ENCODE measurements at places on chromosomes 2 and 18.

GRCh38 chr2:145739681-145740080 lies 1219.8 kb upstream of the ZEB2 start:
- DNase-seq = no peak

GRCh38 chr18:8901019-8901418 lies 195.7 kb downstream of the MTCL1 start:
- DNase-seq = no peak

- no peak for DNase-seq
Observed at GRCh38 chr2:160490733-160491685, 2.6 kb downstream of the RBMS1 start.

- DNase-seq = peak; percentile 49
Observed at GRCh38 chr2:225598426-225598825, 198.9 kb downstream of the NYAP2 start.

DNA sequence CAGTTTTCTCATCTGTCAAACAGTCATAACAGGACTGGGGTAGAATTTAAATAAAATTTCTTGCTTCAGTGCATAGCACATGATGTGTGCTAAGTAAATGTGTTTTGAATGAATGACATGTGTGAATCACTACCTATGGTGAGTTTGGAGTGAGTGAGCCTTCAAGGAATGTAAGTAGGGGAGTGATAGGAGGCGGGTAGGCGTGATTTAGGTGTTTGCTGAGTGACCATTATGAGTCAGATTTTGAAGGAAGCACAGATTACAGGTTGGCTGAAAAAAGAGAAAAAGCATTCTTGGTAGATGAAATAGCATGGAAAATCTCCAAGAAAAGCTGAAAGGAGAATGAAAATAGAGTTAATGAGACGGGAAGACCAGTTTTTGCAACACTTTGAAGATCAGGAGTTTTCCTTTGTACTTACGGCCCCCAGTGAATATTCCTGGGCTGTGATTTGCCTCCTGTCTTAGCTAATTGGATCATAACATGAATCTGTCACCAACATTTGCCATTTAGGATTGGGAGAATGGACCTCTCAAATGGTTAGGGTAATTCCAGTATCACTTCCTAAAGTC lies 136.9 kb upstream of the GATA6 start:
- peak; percentile 99 for DNase-seq

- no peak for DNase-seq
Observed at GRCh38 chr2:21515903-21516302, 392.1 kb downstream of the TDRD15 start.

- peak; percentile 68 for DNase-seq
Observed at GRCh38 chr18:80157708-80158343, 48.8 kb downstream of the ADNP2 start.

GRCh38 chr2:101107241-101107640 lies 43.9 kb downstream of the TBC1D8 start:
- peak; percentile 65 for DNase-seq

GRCh38 chr2:59947917-59948541 lies 605.4 kb downstream of the BCL11A start:
- DNase-seq = no peak

DNA sequence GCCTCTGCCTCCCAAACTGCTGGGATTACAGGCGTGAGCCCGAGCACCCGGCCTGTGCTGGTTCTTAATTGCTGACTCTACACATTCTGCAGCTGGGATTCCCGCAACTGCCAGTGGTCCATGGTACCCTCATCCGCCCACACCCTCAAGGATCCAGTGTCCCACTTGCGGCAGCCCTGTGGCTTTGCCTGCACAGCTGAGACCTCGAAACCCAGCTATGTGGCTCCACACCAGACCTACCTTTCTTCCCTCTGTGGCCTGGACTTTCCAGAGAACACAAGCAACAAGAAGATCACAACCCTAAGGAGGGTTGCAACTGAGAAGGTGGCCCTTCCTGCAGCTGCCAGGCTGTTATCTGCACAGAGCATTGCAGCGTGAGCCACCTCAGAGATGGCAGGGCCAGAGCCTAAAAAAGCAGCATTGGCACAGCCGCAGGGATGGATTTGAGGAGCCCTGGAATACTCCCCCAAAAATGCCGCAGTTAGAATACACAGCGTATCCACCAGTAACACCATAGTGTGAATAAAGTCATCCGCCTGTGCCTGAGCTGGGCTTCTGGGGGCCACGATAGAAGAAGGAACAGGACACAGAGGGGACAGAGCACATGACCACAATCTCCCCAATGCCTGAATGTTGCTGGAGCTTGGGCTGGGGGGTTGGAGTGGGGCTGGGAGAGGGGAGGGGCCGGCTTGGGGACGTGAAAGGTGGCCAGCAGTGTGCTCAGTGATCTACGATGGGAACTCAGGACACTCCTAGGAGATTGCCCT lies 1.9 kb downstream of the GPR55 start:
- DNase-seq = no peak

GRCh38 chr18:3097082-3097481 lies 84.1 kb upstream of the LPIN2 start:
- DNase-seq = no peak

DNA sequence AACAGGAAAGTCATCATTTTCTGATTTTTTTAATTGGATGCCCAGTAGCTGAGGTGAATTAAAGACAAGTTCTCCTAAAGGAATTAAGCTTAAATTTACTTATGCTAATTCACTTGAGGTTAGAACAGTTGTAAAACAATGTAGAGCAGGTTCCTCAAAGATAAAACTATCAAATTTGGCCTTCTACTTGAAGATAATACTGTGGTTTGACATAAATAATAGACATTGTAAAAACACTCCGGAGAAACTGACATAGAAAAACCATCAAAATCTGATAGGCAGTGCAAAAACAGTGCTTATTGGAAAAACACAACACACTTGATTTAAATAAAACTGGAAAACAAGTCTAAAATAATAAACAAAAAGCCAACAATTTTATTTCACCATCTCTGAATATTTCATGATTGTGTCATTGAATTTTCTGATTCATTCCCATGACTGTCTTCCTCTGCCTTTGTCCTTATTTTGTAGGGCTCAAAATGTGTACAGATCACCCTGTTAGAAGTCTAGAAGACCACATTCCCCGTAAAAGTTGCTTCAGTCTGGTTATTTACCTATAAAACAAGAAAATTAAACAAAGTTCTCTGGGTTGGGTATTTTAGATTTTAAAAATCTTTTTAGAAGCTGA lies 28.3 kb upstream of the SLC40A1 start:
- peak; percentile 76 for DNase-seq

GRCh38 chr18:44411976-44412375 lies 268.7 kb upstream of the SETBP1 start:
- DNase-seq = no peak

- no peak for DNase-seq
Observed at GRCh38 chr2:41966920-41967319, 80.9 kb upstream of the PKDCC start.

DNA sequence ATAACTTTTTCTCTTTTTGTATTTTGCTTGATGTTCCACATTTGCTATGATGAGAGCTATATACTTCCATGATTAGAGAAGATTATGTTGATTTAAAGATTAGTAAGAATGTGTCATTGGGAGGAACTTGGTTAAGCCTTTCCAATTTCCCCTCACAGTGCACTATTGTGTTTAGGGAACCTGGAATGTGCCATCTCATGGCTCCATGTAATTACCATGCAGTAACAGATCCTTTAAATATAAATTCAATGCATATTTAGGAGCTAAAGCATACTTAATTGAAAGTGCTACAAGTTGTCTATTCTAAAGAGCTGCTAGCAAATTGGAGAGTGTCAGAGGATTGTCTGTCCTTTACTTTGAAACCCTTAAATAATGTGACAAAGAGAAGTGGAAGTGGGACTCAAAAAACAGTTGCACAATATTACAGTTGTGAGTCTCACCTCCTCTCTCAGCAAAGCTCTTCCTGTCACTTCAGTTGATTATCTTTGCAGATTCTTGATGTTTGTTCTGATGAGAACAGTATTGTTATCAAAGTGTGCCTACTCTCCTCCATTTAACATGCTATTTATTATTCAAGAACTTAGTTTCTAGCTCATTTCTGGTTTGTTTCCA lies 1162.7 kb upstream of the ZEB2 start:
- no peak for DNase-seq

GRCh38 chr2:167764772-167765341 lies 482.5 kb downstream of the STK39 start:
- DNase-seq = no peak

DNA sequence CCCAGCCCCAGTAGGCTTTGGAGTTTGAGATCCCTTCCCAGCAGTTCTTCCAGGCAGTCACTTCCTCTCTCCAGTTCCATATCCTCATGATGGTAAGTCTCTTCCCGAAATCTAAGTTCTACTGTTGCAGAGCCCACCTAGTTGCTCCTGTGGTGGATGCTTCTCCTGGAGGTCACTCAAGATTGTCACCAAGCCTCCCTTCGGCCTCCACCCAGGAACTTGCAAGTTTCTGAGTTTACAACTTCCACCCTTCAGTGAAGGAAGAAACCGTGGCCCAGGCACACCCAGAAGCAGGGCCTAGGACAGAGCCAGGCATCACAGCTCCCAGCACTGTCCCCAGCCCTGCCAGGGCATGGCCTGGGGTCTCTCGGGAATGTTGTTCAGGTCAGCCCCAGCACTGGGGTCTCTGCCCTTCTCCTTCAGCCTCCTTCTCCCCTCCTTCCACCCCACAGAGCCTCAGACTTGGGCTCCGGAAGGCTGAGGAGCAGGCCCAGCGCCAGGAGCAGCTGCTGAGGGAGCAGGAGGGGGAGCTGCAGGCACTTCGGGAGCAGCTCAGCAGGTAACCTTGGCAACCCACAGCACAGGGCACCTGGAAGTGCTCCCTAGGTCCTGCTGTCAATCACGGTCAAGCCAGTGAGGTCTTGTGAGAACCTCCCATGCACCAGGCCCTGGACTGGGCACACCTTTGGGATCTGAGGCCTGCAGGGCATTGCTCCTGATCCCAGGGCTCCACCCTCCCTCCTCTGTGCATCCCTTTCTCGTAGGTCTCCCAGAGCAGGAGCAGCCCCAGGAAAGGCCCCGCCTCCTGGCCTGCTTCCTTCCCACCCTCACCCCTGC lies 7.1 kb downstream of the RUFY4 start:
- DNase-seq = no peak

DNA sequence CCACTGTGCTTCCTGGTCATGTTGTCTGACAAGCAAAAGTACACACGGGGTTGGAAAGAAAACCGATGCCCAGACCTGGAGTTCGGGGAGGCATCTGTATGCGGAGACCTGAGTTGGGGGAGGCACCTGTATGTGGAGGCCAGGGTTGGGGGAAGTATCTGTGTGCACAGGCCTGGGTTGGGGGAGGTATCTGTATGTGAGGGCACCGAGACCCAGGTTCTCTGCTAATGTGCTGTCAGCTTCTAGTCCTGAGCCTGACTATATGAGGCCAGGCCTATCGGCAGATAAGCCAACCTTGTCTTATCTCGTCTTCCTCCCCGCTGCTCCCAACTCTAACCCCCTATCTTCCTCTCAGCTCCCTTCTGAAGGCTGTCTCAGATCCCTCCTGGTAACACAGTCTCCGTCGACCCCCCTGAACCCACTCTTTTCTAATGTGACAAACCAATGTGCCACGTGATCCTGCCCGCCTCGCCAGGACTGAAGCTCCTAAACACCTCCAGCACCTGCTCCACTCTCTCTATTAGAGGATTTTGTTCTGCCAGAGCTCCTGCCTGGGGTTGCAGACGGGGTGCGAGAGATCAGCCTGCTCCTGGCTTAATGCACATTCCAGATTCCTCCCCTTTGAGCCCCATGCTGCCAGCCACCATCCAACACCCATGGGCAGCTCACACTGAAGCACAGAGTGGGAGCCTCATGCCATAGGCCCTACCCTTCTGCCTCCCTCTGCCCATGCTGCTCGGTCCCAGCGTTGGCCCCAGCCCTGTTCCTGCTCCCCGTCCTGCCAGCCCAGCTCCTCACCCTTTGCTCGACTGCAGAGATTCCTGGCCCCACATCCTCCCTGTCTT lies 188.4 kb downstream of the SH3BP4 start:
- DNase-seq = no peak

DNA sequence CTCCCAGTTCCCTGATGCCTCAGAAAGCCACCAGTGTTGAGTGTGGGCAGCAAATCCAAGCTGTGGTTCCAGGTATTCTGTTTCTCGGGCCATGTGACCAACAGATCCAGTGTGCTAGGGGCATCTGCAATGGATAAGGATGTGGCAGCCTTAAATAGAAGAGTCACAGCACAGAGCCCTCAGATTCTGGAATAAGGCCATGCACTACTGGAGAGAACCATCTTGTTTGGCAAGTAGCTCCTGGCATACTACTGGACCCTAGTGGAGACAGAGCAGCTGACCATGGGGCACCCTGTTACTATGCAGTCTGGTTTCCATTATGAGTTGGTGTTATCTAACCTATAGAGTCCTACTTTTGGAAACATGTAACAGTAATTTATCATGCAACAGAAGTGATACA lies 53.3 kb upstream of the ZBTB7C start:
- DNase-seq = no peak

- DNase-seq = no peak
Observed at GRCh38 chr2:127523269-127523939, 2.9 kb downstream of the IWS1 start.

All from amniotic epithelial cell (primary cell).